ENCODE measurements at places on chromosomes 6 and 20.

DNA sequence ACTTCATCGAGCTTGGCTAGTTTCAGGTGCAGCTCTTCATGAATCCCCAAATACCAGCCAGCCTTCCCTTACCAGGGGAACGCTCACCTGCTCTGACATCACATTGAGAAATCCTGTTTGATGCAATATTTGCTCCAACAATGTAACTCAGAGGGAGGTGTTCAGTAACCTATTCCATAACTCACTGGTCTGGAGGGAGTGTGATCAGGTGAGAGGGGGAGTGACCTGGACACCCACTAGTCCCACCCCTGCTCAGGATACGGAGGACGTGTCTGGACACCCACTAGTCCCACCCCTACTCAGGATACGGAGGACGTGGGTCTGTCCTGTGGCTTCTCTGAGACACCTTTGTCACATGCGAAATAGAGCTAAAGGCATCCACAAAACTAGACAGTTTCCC, 70.3 kb downstream of the HUS1B start:
- DNase-seq: no peak

DNA sequence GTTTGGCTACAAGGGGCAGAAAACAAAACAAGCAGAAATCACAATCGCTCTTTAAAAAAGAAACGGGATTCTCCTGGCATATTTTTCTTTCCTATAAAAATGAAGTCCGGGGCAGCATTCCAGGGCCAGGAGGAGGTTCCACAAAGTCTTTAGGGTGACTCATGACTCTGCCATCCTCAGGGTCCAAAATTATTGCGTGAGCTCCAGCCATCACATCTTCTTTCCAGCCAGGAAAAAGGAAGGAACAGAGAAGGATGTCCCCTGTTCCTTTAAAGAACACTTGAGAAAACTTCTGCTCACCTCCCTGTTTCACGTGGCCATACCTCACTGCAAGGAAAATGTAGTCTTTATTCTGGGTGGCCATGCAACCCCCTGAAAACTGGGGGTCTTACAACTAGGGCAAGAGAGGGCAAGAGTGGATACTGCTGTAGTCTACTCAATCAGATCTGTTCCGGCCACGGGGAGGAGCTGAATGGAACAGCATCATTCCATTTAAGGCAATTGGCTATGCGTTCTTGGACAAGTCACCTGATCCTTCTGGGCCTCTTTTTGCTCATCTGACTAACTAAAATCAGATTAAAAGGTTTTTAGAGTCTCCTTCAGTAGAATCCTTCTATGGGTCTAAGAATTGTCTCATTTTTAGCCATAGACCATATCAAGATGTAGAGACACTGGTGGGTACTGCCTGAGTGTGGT, 49.4 kb downstream of the CTCFL start:
- DNase-seq: no peak

DNA sequence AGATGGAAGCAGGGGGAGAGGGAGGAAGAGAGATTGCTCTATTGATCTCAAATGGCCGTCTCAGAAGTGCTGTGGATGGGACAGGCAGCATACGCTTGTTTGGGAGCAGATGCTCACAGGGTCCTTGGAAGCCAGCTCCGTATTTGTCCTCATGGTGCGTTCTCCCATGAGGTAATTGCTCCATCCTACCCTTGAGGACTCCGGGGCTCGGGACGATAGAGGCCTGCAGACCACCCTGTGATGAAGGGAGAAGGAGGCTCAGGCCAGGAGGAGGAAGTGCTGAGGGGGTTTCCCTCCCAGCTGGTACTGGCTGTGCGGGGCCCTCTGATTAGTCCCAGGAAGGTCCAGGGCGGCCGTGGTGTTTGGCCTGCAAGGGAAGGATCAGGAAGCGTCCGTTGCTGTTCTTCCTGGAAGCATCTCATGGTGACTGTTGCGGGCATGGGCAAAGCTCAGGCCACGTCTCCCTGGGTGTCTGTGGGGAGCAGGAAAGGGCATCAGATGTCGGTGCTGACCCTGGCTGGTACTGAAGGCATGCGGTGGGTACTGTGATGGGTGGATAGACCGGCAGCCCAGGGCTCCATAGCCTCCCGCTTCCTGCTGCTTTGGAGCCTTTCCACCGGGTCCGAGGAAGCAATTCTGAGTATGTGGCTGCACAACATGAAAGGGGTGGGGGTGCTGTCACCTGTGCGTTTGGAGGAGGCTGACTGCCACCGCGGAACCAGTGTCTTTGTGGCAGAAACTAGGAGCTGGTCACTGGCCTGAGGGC, 158.3 kb downstream of the SYCP2 start:
- no peak for DNase-seq

DNA sequence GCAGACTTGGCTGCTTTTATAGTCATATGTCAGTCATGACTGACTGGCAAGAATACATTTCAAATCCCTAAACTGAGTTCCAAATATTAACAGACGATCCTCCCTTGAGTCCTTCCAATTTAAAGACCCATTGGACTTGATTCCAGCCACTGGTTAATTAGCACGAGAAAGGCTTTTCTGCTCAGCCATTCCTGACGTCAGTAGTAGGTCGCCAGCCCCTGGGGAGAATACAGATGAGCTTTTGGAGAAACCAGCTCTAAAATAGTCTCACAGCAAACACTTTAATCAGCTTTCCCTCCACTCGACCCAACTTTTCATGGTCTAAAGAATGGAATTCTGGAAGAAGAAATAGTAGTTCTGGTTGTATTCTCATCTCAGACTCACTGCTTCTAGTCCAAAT, 91.6 kb downstream of the SLC22A3 start:
- DNase-seq: no peak

- no peak for DNase-seq
Measured at GRCh38 chr6:36976007-36976264, 10.1 kb downstream of the MTCH1 start.

- peak; percentile 13 for DNase-seq
Measured at GRCh38 chr6:149508485-149508884, 23.7 kb upstream of the ZC3H12D start.

GRCh38 chr20:57396212-57396983, 5.2 kb downstream of the RBM38 start:
- DNase-seq: no peak

GRCh38 chr6:139146317-139146726, 11.4 kb downstream of the HECA start:
- DNase-seq: no peak

DNA sequence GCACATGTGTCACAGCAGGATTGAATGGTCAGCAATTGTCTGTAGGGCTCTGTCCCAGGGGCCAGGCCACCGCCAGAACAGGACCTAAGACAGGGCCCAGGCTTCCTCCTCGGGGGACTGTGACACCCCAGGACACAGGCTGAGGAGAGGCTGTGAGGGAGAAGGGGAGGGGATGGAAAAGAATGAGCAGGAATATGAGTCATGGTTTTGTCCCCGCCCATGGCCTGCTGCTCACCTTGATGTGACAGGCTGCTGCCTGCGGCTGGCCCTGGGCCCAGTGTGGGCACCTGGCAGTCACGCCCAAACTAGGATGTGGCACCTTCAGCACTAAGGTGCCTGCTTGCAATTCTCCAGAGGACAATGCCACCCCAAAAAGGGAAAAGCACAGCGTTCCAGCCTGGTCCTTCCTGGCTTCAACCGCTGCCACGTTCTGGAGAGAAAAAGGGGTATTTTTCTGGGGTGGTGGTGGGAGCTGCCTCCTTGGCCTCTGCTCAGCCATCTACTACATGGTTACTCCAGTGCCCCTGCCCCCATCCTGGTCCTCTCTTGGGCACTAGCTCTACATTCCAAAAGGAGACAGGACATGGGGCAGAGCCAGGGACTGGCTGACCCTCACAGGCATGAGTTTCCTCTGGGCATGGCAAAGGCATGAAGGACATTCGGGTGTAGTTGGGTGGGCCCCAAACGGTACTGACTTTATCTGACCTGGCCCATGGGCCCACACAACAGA, 93.4 kb downstream of the SLC22A23 start:
- DNase-seq: no peak

All from T-cell (primary cell).